ENCODE measurements at places on chromosomes 5 and 9.

DNA sequence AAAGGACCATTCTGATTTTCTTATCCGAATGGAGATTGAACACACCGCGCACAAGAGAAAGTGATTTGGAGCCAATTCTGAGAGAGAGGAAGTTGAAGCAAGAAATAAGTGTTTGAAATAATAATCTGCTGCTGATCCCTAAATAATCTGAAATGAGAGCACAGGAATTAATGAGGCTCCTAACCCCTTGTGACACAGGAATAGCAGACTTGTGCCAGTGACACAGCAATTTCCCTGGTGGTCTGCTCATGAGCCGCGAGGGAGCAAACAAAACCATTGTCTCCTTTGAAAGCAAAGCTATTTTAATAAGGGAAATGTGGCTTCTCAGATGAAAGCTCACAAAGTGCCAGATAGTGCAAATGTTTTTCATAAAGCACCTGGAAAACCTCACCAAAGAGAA is 936.1 kb upstream of the WWC1 start:
- no peak for DNase-seq

DNA sequence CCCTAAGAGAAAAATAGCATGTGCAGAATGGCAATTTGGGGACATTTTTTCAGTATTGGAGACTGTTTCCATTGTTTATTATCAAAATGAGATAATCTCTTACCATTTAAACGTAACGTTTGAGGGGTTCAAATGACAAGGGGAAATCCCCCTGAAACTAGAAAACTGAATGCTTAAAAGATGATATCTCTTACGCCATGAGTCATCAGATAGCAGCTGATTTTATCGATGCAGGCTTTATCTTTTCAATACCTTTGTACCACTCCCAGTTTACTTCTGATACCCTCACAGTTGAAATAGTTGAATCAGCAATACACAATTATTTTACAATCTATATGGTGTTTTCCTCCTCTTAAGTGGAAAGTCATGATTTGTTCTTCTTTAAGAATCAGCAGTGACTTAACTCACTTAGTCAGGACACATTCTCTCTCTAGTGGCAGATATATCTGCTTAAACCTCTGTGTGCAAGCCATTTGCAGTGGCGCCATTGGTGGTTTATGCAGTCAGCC is 29.2 kb downstream of the OSMR start:
- no peak for DNase-seq

DNA sequence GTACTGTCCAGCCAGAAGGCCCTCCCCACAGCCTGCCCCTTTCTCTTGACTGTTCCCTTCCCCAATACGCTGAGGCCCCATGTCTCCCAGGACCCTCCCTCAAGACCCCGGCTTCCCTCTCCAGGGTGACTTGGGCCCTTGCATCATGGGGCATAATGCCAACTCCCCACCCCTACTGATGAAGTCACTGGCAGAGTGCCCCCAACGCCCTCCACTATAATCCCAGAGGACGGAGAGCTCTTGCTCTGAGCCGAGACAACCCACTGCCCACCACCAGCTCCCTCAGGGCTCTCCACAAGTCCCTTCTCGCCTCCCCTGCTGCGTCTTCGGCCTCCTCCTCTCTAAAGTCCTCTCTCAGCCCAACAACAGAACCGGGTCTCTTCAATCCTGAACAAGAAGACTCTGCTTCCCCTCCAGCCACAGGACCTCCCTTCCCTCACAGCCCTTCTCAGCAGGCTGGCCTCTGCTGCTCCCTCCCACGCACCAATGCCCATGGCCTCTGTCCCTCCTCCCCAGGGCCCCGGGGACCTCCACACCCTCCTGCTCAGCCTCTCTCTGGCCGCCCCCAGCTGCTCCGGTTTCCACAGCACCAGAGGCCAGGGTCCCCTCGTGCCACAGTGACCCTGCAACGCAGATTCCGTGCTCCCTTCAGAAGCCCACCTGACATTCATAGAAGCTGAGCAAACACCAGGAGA is 47.6 kb downstream of the ADAMTS2 start:
- no peak for DNase-seq

DNA sequence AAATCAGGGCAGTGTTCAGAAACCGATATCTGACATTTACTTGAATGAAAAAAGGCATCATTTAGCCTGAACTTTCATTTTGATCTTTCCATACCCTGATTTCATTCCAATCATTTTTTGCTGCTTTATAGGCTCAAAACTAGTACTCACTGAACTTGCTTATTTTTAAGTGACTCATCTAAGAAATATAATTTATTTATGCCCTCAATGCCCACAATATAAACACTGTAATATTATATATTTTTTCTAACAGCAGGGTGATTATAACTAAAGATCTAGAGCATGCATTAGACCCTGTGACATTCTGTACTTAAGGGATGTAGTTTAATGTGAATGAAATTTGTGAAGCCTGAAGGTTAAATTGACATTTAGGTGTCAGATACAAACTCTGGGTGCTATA is 446.1 kb upstream of the CDH10 start:
- no peak for DNase-seq

DNA sequence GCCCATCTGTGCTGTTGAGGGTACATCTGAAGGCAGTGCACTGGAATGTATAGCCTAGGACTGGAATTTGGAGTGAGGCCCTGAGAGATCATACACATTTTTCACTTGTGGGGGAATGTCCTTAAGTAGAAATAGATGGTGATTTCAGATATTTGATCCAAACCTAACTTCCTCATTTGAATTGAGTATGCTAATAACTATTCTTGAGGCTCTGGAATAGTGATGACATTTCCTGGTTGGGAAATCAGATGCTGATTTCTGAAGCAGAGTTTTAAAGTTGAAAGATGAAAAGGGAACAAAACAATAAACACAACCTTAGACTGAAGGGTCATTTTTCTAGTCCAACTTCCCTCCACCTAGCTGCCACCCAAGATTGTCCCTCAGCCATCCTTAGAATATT is 163.0 kb upstream of the CCDC152 start:
- no peak for DNase-seq

DNA sequence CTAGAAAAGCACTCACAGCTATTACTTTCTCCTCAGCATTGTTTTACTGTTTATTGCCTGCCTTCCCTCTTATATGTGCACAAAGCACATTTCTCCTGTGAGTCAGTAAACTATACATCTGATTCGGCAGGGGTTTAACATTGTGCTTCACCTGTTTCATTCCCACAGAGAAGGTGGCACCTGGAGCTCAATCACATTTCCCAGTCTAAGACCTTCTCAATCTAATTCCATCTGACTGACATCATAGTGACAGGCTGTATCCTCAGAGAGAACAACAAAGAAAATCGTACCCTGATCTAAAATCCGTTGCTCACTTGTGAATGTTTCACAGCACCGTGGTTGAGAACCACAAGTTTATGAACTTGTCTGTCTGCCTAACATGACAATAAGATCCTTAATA is 92.4 kb upstream of the CAST start:
- no peak for DNase-seq

GRCh38 chr9:99743006-99743405 is 78.7 kb upstream of the NR4A3 start:
- no peak for DNase-seq

DNA sequence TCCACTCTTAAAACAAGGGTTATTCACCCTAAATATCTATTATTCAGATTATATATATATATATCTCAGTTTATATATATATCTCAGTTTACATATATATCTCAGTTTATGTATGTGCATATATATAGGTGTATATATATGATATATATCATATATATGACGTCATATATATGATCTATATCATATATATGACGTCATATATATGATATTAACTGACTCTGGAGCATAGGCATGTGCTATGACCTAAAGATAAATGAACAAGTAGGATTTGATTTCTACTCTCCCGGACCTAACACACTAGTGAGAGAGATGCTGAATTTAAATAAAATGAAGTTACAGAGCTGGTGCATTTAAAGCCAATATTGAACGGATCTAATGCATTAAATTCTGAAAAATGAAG is 174.3 kb downstream of the CDH9 start:
- no peak for DNase-seq

DNA sequence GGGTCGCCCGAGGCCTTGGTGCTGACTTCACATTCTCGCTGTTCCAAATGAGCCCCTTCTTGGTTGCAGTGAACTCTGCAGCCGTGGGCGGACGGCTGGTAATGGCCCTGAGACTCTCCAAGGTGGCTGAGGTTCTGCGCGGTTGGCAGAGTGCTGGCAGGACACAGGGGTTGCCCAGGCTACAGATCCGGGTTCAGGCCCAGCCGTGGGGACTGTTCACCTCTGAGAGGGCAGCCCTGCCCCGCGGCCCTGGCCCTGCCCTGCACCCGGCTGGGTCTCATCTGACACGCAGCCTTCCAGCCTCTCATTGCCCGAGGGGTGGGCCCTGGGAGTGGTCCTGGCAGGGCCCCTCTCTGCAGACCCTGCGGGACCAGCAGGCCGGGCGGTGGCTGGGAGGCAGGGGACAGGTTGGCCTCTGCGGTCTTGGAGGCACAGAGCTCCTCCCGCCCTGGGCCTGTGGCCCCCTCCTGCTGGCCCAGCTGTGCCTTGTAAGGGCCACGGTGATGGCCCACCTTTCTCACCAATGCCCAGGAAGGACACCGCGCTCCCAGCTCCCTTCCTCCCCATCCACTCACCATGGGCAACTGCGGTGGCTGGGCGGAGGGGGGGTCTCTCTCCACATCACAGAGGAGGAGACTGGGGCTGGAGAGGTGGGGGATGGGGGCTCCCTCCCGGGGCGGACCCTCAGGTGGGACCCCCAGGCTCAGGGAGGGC is 51.6 kb downstream of the AHRR start:
- DNase-seq: no peak

GRCh38 chr5:89255845-89256463 is 373.0 kb upstream of the MEF2C start:
- no peak for DNase-seq

DNA sequence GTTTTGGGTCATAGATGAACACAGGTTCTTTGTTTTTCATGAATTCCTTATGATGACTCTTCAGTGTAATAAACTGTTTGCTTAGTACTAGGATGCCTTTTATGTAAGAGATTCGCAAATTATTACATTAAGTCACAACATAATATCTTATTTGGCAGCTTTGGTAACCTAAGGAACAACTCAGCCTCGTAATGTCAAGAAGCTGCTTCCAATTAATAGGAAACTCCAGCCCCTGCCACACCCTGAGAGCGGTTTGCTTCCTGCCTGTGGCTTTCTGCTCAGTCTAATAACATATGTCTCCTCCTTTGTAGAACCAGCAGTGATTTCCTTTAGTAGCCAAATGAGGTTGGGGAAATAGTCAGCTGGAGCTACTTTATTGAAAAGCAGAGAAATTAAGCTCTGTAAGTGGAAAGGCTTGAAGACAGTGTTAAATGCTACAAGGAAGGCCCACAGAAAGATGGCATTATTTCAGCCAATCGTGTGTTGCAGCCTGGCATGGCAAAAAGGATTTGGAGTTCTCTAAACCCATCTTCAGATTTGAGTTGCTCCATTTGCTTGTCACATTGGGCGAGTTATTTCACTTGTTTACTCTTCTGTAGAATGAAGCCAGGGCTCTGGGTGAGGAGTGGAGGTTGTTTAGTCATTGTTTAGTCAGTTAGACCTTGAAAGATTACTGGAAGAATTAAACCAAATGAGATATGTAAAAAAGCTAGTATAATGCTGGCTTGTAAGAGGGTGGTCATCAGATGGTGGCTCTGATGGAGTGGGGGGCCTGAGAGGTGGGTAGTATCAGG is 54.1 kb downstream of the MTAP start:
- DNase-seq: no peak

DNA sequence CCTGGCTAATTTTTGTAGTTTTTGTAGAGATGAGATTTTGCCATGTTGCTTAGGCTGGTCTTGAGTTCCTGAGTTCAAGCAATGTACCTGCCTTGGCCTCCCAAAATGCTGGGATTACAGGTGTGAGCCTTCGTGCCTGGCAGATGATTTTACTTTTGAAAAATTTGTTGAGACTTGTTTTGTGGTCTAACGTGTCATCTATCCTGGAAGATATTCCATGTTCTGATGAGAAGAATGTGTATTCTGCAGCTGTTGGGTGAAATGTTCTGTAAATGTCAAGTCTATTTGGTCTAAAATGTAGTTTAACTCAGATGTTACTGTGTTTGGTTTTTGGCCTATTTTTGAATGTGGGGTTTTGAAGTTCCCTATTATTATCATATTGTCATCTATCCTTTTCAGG is 145.6 kb downstream of the XRCC4 start:
- DNase-seq: no peak

GRCh38 chr5:65029178-65029577 is 260.4 kb downstream of the CWC27 start:
- no peak for DNase-seq

DNA sequence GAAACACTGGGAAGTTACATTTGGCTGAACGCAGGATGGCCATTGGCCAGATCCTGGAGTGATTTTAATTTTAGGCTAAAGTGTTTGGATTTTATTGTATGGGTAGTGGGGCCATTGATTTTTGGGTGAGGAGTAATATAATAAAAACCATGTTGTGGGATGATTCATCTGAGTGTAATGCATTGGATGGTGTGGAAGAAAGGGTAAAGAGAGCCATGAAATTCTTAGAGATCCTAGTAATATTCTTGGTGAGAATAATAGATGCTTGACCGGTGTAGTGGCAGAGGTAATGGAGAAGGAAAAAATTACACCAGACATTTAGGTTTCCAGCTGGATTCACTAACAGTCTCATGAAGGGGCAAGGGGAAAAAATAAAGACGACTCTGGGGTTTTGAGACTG is 158.1 kb downstream of the NPR3 start:
- DNase-seq: no peak

DNA sequence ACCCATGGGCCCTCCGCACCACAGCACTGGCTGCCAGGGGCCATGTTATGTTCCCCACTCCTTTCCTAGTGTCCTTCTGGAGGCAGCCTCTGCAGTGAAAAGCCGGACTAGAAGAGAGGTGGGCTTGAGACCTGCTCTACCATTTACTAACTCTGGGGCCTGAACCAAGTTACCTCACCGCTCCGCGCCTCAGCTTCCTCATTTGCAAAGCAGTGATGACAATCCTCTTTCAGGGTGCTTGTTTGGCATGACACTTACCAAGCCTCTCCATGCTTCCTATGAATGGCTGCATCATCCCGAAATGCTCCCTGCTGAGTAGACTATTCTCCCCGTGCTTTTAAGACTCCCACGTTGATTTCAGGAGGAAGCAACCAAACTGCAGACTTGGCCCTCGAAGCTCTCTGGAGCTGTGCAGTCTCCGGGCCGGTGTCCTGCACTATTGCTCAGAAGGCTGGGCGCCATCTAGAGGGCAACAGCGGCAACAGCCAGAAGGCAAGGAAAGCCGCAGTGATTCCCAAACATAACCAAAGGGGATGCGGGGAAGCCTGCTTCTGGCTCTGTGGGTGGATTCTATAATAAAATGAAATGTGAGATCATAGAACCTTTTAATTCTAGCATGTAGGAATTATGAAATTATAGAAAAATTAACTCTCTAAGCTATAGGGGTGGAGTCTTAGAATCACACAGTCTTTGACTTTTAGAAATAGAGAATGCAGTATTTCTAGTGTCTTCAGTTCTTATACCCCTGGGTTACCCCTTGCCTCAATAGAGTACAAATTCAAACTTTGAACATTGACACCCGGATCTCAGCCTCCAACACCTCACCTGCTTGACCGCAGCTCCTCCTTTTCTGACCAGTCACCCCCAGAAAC is 599.8 kb upstream of the BRINP1 start:
- DNase-seq: peak; percentile 50

Measured in NCI-H1694 (cell line).